IPS DF 6.9 (cell line): ENCODE measurements at places on chromosomes 13 and 19.

DNA sequence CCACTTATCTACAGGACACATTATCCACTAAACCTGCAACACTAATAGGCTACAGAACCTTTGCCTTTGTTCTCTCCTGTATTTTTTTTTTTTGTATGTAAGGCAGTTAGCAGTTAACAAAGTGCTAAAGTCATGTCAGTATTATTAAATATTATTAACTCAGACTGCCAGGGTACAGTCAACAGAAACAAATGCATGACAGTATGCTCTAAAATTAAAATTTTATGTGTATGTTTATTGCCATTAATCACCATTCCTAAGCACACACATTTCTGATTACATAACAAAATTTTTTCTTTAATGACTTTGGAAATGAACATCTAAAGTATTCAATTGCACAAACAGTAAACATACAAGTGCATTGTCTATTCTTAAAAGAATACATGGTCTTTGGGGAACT is 41.7 kb downstream of the XPO4 start:
- H3K36me3 ChIP-seq, result no peaks in the 10 kb centered on the region
- DNase-seq, result no peak
- H3K27me3 ChIP-seq, result no peaks in the 10 kb centered on the region

DNA sequence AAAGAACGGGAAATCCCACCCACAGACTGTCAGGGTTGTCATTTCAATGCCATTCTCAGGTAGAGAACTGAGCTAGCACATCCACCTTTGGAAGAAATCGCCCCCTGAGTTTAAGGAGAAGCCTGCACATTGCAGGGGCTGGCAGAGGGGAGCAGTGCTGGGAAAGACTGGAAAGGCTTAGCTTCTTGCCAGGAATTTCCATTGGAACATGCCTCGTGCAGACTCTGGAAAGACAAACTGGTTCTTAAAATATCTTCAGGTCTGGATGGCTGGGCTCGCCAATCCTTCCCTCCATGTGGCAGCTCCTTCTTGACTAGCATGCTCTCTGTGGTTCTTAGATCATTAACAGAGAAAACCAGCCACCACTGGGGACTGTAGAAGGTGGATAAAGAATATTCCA is 414.1 kb downstream of the TSHZ3 start:
- H3K36me3 ChIP-seq, result no peaks in the 10 kb centered on the region
- no peak overlapping the region for H3K27ac ChIP-seq
- H3K4me1 ChIP-seq, result no peaks in the 10 kb centered on the region
- no peak overlapping the region for H3K4me3 ChIP-seq
- no peak for DNase-seq

- no peaks in the 10 kb centered on the region for H3K4me1 ChIP-seq
- no peaks in the 10 kb centered on the region for H3K36me3 ChIP-seq
- DNase-seq, result no peak
- no peaks in the 10 kb centered on the region for H3K27me3 ChIP-seq
- no peak overlapping the region for H3K4me3 ChIP-seq
These were observed 18.1 kb downstream of the DDX39A start for GRCh38 chr19:14400951-14401431.

DNA sequence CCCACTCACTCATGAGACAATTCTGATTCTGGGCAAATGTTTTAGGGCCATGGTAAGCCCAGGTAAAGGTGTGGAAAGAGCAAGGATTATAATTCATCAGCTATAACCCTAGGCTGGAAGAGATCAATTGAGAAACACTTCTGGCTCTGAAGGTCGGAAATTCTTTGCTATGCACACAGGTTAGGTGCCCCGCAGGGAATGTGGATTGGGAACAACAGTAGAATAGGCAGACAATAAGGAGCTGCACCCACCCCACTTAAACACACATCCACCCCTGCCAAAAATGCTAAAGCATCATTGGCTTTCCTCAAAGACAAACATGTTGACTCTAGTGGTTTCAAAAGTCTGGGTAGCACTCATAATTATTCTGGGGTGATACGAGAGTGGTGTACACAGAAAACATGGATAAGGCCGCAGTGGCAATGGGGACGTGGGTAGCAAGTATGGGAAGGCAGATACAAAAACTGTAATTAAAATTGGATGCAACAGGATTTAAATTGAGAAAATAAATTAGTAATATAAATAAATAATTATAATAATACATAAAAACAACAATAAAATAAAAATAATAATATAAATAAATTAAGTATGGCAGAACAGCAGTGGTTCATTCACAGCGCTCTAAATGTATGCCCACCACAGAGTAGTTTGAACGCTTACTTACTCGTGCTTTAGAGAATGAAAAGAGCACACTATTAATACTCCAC is 8.6 kb downstream of the EFNB2 start:
- no peak for DNase-seq
- H3K27ac ChIP-seq, result no peak overlapping the region
- H3K4me1 ChIP-seq, result peaks cover 13% of the 10 kb centered on the region; the same call in 1 of the 2 replicates
- H3K36me3 ChIP-seq, result no peaks in the 10 kb centered on the region
- no peak overlapping the region for H3K4me3 ChIP-seq
